ENCODE measurements at places on chromosomes 2 and 18.

- DNase-seq: no peak
Measured at GRCh38 chr2:72895759-72896281, 8.6 kb downstream of the SPR start.

- no peak for DNase-seq
Measured at GRCh38 chr2:149087751-149088150, 49.3 kb downstream of the LYPD6B start.

DNA sequence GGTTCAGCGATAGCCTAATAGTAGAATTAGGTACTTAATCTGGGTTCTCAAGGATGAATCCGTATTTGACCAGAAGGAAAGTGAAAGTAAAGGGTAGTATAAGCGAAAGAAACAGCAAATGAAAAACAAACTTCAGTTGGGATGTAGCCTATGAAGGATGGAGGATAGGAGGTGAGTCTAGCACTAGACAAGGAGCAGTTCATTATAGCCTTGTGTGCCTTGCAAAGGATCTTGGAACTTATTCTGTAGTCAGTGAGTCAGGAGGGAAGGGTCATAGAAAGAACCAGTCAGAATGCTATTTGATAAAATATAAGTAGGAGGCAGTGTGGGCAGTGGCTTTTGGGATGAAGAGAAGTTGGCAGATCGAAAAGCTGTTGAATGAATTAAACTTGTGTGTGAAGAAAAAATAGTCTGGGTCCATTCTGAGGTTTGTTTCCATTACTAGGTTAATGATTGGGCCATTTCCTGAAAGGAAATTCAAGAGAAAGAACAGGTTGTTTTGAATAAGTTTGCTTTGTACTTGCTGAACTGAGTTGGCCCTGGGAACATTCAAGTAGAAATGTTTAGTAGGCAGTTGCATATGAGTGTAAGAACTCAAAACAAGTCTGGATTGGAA lies 48.5 kb downstream of the ANKRD12 start:
- no peak for DNase-seq

GRCh38 chr2:24723665-24724064 lies 69.5 kb downstream of the PTRHD1 start:
- no peak for DNase-seq

- DNase-seq: peak; percentile 63
Measured at GRCh38 chr2:121284463-121285449, at the start of gene TFCP2L1. Gene TFCP2L1 (minus strand): TSS chr2:121285202. CDS start chr2:121285109, 93 bp downstream.
